ENCODE measurements at places on chromosomes 4 and X.

DNA sequence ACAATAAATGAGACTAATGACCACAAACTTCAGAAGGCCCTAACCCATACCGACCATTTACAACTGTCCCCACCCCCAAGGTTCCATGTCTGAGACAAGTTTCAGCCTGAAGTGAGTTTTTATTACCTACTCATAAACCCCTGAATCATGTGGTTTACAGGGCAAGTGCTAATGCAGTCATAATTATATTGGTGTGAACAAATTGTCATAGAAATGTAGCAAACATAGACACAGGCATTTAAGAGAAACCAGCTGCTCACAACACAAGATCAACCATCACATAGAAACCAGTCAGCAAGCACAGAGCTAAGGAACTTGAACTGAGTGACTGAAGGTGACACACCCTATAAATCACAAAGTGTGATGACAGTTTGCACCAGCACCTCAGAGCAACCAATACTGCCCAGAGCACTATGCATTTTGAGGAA, 173.8 kb upstream of the MID1 start:
- DNase-seq: no peak

DNA sequence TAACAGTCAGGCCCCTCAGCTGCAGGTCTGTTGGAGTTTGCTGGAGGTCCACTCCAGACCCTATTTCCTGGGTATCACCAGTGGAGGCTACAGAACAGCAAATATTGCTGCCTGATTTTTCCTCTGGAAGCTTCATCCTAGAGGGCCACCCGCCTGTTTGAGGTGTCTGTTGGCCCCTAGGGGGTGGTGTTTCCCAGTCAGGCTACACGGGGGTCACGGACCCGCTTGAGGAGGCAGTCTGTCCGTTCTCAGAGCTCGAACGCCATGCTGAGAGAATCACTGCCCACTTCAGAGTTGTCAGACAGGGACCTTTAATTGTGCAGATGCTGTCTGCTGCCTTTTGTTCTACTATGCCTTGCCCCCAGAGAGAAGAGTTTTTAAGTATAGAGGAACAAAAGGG, 160.8 kb downstream of the DKK2 start:
- DNase-seq: no peak

GRCh38 chr4:37389967-37390580, 145.5 kb downstream of the NWD2 start:
- no peak for DNase-seq

DNA sequence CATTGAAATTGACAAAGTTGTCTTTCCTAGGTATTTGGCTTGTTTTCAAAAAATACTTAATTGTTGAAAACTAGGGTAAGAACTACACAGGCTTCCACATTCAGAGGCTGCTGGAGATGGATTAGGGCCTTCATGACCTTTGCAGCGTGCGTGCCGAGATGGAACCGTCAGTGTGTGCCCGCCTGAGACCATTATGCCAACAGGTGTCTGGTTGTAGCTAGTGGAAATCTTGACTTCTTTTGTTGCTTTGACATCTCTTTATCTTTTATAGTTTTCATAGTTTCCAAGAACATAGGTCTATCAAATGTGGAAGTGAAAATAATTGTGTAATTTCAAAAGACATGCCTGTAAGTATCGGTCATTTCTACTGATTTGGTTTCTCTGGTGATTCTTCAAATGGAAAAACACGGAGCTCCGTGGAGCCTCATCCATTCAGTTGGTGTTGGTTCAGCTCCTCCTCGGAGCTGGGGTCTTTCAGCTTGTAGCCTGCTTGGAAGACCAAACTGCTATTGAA, 38.9 kb upstream of the CLCN4 start:
- DNase-seq: no peak

DNA sequence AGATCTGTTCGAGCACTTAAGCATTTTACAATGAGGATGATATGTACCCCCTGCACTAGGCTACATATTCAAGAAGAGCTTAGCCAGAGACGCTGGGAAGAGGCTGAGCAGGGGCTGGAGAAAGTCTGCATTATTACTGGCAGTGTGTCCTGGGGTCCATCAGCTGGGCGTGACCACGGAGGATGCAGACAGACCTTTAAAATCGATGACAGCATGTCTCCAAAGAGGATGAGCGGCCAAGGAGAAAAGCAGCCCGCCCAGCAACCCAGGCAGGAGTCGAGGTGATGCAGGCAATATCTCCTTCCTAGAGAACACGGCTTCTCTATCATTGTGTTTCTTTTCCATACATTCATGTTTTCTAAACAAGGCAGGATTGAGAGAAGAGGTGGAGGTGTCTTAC, 300.7 kb downstream of the USP46 start:
- DNase-seq: no peak

- DNase-seq: no peak
Observed at GRCh38 chr4:101259876-101260275, 87.5 kb downstream of the PPP3CA start.

- no peak for DNase-seq
Observed at GRCh38 chr4:7485096-7485495, 50.4 kb upstream of the PSAPL1 start.

DNA sequence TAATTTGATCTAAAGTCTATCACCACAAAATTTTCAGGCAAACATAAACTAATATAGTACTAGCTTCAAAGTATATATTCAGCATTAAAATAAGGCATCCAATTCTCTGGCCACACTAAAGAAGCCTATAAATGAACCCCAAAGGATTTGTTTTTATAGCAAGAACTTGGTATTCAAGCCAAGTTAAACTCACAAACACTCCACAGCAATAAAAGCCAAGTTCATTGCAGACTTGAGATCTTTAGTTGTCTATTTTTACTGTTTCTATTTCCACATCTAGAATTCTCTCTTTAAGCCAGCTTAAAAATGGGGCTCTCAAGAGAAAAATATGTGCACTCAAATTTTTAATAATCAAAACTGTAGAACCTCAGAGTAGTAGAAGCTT, 51.1 kb downstream of the WDFY3 start:
- DNase-seq: no peak

DNA sequence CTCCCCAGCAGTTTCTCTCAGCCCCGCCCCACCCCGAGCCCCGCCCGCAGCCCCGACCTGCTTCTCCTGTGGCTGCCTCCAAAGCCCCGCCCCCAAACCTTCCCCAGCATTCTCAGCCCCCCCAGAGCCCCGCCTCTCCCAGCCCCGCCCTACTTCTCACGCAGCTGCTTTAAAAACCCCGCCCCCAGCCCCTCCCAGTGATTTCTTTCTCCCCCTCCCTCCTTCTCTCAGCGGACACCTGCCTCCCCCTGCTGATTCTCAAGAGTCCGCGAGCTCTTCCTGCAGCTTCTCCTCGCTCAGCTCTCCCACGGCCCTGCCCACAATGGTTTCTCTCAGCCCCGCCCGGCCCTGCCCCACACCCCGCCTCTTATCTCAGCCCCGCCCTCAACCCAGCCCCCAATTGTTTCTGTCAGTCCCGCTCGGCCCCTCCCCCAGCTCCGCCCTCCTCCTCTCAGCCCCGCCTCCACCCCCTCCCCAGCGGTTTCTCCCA, 636 bp upstream of the EOLA1 start:
- DNase-seq: no peak

- no peak for DNase-seq
Observed at GRCh38 chr4:82842593-82842992, 44.0 kb upstream of the SCD5 start.

- no peak for DNase-seq
Observed at GRCh38 chr4:14168919-14169318, 541.4 kb upstream of the BOD1L1 start.

- no peak for DNase-seq
Observed at GRCh38 chrX:16100673-16101072, 22.7 kb upstream of the GRPR start.

- no peak for DNase-seq
Observed at GRCh38 chrX:19545651-19546050, 30.3 kb upstream of the MAP3K15 start.

DNA sequence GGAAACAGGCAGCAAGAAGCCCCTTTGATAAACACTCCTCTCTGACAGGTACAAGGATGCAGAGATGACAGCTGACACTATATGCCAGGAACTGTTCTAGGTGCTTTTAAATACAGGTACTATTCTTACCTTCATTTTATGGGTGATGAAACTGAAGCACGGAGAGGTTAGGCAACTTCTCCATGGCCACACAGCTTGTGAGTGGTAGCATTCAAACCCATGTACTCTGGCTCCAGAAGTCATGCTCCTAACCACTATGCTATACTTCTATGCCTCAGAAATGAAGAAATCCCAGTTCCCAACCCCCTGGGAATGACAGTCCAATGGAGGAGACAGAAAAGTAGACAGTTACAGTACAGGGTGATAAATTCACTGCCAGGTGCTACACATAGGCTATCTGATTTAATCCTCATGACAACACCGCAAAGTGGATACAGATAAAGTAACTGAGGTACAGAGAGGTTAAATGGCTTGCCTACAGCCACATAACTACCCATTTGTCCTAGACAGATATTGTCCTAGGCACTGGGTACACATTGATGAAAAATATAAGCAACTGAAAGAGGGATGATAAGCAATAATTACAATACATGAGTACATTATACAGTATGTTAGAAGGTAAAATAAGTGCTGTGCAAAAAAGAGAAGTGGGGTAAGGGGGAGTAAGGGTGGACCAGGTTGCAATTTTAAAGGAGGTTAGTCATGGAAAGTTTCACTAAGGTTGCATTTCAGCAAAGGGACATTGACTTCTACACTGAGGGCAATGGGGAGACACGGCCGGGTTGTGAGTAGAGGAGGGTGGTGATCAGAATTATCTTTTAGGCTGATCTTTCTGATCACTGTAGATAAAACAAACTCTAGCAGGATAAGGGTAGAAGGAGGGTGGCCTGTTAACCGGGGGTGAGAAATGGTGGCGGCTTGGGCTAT, 1.6 kb upstream of the F8 start:
- no peak for DNase-seq

- no peak for DNase-seq
Observed at GRCh38 chr4:140697709-140698560, 58.2 kb downstream of the TBC1D9 start.

- no peak for DNase-seq
Observed at GRCh38 chrX:121254336-121254735, 206.9 kb downstream of the GLUD2 start.

GRCh38 chr4:138562544-138562991, 320.4 kb upstream of the SLC7A11 start:
- no peak for DNase-seq

GRCh38 chr4:86947501-86948120, 12.8 kb downstream of the AFF1 start:
- DNase-seq: no peak

DNA sequence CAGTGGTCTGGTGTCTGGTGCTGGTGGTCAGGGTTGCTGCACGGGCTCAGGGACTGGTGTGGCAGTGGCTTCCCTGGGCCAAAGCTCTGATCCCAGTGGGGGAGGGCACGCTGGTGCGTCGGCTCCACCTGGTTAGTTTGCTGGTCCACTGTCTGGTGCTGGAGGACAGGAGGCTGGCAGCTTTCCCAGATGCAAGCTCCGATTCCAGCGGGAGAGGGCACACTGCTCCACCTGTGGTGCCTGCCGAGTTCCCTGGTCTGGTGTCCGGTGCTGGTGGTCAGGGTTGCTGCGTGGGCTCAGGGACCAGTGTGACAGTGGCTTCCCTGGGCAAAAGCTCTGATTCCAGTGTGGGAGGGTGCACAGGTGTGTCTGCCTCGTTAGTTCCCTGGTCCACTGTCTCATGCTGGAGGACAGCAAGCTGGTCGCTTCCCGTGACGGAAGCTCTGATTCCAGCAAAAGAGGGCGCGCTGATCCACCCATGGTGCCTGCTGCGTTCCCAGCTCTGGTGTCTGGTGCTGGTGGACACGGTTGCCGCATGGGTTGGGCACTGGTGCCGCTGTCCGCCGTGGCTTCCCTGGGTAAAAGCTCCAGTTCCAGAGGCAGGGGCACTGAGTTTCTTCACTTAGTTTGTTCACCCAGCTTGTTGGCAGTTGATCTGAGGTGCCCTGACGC, 5.8 kb downstream of the VMA21 start:
- no peak for DNase-seq

GRCh38 chr4:107896646-107897045, 34.7 kb upstream of the CYP2U1 start:
- no peak for DNase-seq

GRCh38 chrX:103910430-103910829, 52.0 kb upstream of the TMSB15B start:
- no peak for DNase-seq

GRCh38 chrX:69037786-69038185, 127.5 kb downstream of the PJA1 start:
- no peak for DNase-seq

GRCh38 chrX:141375011-141375760, 132.9 kb upstream of the SPANXC start:
- DNase-seq: no peak

DNA sequence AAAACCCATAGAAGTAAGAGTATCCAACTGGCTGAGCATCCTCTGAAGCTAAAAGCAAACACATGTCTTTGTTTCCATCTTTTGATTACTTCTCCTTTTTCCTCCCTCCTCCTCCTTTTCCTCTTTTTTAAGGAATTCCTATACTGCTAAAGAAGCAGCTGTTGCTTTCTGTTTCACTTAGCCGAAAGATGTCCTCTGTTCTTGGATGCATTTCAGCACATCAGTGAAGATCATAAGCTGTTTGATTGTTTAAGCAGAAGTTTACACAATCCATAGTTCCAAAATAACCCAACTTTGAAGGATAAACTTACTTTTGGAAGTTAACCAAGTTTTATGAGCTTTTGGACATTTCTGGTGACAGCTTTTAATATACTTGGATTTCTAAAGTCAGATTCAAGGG, 55.1 kb upstream of the TNIP3 start:
- DNase-seq: no peak

- no peak for DNase-seq
Observed at GRCh38 chr4:168830777-168831512, 179.1 kb downstream of the CBR4 start.

DNA sequence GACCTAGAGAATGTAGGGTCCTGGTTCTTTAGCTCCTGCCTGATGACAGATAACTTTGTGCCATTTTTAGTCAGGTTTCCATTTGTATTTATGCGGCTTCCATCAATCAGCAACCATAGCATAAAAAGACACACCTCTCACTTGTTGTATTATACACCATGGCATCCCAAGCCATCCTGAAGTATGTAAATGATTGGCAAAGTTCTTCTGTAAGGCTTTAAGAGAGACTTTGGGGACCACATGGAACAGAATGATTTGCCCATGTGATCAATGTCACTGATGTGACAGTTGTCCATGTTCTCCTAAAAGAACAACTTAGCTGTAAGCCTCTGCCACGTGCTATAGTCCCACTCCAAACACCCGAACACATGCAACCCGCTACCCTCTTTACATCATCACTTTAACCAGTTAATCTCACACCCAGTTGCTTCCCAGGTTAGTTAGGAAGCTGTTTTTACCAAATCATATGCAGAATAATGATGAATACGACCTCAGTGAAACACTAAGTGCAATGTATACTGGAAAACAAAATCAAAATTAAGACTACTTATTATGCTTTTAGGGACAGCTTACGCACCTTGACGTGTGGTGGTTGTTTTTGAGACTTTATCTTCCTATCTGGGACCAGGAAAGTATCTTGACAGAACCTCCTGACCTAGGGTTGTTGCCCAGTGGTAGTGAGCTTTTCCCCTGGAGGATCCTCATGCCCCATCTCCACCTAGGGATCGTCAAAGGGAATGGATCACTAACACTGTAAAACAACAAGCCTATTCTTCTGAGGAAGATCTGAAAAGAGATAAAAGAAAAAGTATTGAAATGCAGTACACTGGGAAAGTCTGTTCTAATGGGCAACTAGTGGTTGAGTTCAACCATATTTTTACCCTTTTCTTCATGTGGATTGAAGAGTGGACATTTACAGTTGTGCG, 267.8 kb downstream of the CHIC1 start:
- no peak for DNase-seq
